ENCODE measurements at places on chromosomes 4 and X.
A peak's percentile ranks its signal among the peaks of the same experiment; 100 is the strongest.

- DNase-seq = no peak
Measured at GRCh38 chr4:42633605-42634388, 23.1 kb downstream of the ATP8A1 start.

DNA sequence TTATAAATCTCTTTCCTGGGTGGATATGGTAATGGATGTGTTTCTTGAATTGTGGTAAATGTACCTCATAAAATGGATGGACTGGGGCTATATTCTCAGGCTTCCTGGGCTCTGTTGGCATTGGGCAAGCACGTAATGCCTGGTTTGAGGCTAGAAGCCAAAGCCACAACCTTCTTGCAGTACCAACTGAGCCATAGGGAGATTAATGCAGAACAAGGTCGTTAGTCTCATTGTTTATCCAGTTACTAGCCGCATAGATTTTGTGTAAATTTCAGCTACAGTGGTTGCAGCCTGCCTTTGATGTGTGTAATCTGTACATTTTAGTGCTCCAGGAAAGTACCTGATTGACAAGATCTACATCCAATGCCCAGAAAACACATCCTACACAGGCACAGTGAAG, 7.2 kb upstream of the LEF1 start:
- DNase-seq = no peak

DNA sequence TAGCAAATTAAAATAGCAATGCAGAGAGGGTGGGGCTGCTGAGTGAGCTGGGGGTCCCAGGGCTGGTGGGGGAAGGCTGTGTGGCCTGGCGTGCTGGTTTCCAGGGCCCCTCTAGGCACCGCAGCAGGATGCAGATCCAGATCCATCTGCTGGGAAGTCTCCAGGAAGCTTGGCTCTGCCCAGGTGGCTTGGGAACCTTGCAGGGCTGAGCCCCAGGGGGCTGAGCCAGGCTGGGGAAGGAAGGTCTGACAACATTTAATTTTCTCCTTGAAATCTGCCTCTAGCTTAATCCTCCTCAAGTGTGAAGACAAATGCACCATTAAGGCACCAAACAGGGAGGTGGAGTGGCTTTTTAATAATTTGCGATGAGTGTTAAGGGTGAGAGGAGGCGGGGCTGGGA, 31.7 kb downstream of the SORCS2 start:
- no peak for DNase-seq

GRCh38 chr4:25441519-25442117, 64.6 kb downstream of the ANAPC4 start:
- no peak for DNase-seq

DNA sequence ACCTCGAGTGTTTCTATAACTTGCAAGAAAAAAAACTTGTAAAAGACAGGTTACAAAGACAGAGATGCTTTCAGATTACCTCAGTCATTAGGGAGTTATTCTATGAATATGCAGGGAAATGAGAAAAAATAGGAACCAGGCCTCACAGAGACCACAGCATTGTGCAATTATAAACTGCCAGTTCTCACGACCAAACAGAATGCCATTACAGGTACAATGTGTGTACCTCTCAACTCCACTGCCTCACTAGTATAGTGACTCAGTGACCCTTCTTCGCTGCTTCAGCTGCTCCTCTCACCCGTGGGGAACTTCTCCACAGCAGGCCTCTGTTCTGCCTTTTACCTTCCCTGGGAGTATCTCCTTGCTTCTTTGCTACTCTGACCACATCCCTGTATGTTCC, 2.3 kb upstream of the HTATSF1 start:
- no peak for DNase-seq

DNA sequence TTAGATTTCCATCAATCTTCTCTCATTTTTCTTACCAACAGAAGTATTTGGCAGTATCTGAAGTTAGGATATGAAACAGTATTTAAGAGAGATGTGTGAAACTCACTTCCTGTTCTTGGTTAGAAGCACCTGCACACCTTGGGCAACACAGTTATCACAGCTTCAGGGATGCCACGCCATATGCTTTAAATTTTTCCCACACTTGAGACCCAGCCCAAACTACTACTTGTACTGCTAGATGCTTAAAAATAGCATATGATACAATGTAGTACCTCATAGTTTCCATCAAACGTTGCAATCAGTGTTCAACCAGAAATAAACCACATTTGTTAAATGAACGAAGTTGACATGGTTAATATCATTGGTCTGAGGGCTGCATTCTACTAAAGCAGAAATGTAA, 725.1 kb upstream of the FRG1 start:
- no peak for DNase-seq

GRCh38 chrX:129791336-129791735, 11.6 kb downstream of the SASH3 start:
- DNase-seq = no peak

DNA sequence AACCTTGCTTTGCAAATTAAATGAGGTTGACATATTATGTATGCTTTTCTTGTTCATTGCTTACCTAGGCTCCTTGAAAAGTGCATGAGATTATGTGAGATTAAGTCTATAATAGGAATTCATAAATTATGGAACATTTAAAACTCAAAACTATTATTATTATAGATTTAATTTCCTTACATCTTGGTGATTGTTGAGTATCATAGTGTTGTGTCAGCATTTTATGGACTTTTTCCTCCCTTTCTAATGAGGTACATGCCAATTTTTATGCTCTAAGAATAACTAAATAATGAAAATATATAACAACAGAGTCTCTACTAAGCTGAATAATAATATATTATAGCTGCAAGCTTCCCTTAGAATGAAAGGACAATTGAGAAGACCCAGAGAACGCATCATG, 848.8 kb upstream of the AADAT start:
- no peak for DNase-seq

DNA sequence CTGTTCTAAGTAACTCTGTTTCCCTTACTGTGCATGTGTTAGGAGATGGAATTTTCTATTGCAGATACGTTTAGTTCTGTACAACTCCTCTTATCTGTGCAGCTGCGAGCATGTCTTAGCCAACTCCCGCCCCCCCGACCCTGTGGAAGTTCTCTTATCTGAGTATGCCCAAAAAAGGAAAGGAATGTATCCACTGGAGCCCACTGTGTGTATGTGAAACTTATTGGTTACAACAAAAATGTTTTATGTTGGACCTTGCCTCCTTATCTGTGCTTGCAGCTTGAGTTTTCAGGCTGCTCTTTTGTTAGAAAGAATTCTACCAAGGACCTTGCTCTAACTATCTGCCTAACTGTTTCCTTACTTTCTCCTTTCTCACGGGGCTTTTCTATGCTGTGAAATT, 24.2 kb upstream of the DCAF8L2 start:
- no peak for DNase-seq

DNA sequence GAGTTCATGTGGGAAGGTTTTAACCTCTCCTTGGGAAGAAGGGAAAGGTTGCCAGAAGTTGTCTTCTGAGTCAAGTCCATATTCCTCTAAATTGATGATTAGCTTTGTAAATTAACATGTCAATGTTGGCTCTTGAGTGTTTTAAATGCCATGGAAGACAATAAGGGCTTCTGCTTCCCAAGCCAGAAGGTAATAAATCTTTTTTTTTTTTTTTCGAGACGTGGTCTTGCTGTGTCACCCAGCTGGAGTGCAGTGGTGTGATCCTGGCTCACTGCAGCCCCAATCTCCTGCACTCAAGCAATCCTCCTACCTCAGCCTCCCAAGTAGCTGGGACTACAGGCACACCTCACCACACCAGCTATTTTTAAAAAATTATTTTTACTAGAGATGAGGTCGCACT, 5.0 kb upstream of the REST start:
- DNase-seq = no peak

DNA sequence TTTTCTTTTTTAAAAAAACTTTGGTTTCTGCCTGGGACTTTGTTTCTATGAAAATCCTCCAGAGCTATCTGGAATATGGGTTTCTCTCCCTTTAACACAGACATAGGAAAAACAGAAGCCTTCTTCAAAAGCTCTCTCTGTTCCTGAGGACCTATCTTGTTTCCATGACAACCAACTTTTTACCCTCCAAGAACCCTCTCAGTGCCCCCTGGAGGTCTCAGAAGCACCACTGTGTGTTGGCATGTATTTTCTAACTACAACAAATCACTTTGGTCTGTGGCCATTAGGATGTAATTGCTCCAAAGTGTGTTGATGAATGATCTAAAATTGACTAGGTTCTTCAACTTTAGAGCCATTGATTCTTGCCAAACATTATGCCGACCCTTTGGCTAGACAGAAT, 1331.6 kb downstream of the ADGRL3 start:
- no peak for DNase-seq

DNA sequence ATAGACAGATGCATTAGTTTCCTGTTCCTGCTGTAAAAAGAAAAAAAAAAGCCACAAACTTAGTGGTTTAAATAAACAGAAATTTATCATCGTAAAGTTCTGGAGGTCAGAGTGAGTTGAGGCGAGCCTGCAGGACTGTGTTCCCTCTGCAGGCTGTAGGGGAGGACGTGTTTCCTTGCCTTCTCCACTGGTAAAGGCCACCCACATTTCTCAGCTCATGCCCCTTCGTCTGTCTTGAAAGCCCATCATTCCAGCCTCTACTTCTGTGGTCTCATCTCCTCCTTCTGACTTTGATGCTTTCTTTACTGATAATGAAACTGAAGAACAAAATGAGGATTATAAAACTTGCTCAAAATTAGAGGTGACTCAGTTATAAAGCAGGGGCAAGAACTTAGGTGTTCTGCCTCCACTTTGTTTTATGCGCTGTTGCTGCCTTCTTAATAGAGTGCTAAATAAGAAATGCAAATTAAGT, 143.0 kb downstream of the STIM2 start:
- DNase-seq = no peak

- DNase-seq = no peak
Measured at GRCh38 chr4:174592256-174592984, 70.1 kb upstream of the HPGD start.

- DNase-seq = no peak
Measured at GRCh38 chr4:4614925-4615678, 73.3 kb upstream of the STX18 start.

- no peak for DNase-seq
Measured at GRCh38 chr4:41379230-41379629, 122.5 kb downstream of the UCHL1 start.

GRCh38 chrX:48083212-48083611, 11.8 kb upstream of the ZNF630 start:
- peak; percentile 2 for DNase-seq

- DNase-seq = no peak
Measured at GRCh38 chr4:76306882-76307659, 538 bp downstream of the STBD1 start.

DNA sequence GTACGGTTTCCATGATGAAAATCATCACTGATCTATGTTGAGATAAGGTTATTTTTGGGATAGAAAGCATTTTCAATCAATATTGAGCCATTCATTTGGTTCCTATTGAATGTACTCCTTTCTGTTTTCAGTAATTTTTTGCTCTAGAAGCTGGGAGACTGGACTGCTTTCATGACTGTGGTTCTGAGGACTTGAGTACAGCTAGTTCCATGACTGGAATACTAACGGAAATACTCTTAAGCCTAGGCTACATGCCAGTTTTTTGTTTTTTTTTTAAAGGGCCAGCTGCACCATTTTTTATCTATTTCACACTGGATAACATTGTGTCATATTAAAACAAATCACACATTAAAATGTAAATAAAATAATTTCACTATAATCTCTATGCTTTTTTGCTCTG, 16.7 kb downstream of the PRR32 start:
- no peak for DNase-seq

DNA sequence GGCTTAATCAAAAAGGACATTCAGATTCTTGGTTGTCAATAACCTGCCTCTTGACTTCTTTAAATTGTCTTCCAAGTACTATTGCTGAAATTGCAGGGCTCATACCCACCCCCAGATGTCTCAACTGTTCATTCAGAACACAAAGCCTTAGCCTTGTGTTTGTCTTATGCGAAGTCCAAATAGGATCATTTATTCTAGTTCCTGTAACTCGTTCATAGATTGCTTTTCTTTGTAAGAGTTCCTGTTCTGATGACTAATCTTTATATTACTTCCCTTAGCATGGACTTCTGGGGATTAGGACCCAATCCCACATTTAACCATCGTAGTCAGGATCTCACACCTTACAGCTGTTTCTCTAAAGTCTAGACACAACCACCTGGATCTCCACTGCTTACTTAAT, 226.0 kb downstream of the VEGFC start:
- no peak for DNase-seq

- no peak for DNase-seq
Measured at GRCh38 chr4:132333724-132334047, 815.4 kb upstream of the PCDH10 start.

GRCh38 chr4:7280926-7281690, 88.8 kb downstream of the SORCS2 start:
- DNase-seq = no peak

DNA sequence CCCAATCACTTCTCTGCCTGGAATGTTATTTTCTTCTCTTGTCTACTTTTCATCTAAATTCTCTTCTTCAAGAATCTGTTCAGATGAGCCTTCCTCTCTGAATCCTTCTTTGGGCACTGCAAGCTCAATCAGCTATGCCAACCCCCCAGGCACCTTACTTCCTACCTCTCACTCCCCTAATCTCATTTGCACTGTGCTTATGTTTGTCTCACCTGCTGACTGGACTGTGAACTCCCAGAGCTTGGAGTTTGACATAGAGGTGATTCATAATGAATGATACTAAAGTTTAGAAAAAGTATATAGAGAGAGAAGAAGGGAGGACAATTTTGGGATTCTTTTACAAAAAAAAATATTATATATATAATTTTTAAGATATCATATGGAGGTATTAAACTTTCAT, 36.3 kb downstream of the ANXA10 start:
- no peak for DNase-seq

- no peak for DNase-seq
Measured at GRCh38 chr4:170698334-170698733, 608.6 kb upstream of the AADAT start.

- DNase-seq = no peak
Measured at GRCh38 chr4:47996021-47996420, 20.5 kb downstream of the CNGA1 start.

- peak; percentile 20 for DNase-seq
Measured at GRCh38 chrX:56800801-56801200, 71.8 kb downstream of the NBDY start.

GRCh38 chrX:34918091-34918736, 24.4 kb upstream of the FAM47B start:
- no peak for DNase-seq

DNA sequence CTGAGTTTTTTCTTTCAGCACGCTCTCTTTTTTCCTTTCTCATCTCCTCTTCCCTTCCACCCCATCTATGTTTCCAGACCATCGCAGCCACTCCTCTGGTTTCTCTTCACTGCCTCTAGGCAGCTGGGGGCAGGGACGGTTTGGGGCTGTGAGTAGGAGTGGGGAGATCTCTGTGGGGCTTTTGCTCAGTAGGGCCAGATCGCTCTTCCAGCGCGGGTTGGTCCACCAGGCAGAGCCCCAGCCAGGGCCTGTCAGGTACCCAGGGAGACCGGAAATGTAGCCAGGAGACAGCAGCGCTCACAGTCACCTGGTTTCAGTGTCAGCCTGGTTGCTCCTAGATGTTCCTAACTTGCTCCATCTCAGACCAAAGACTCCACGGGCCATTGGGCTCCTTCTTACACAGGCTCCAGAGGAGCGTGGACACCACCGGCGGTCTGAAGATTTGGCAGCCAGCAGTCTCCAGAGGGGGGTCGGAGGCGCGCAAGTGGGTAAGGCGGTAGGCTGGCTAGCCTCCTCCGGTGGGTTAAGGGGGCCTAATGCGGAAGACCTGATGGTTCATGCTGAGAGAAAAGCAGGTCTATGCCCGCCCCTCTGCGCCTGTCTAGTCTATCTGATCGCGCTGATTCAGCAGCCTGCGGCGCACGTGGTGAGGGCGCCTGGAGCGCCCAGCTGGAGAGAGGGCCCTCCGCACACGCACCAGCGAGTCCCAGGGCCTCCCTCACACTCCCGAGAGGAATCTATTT, 1.8 kb downstream of the FGF5 start:
- no peak for DNase-seq

Measured in activated T-helper 1 cell treated with Interleukin-2 at 50 U/mL for 16 hours (primary cell).